ENCODE measurements at places on chromosomes 16 and 17. TPM values are rescaled to one million over a fixed set of nuclear protein-coding genes. Genes with fewer than 3 reads are reported as not detected.

GRCh38 chr17:1398931-1399678 is 917 bp downstream of the YWHAE start:
- DNase-seq: peak; percentile 12

GRCh38 chr17:52027620-52028295 is 130.8 kb downstream of the CA10 start:
- DNase-seq: no peak

DNA sequence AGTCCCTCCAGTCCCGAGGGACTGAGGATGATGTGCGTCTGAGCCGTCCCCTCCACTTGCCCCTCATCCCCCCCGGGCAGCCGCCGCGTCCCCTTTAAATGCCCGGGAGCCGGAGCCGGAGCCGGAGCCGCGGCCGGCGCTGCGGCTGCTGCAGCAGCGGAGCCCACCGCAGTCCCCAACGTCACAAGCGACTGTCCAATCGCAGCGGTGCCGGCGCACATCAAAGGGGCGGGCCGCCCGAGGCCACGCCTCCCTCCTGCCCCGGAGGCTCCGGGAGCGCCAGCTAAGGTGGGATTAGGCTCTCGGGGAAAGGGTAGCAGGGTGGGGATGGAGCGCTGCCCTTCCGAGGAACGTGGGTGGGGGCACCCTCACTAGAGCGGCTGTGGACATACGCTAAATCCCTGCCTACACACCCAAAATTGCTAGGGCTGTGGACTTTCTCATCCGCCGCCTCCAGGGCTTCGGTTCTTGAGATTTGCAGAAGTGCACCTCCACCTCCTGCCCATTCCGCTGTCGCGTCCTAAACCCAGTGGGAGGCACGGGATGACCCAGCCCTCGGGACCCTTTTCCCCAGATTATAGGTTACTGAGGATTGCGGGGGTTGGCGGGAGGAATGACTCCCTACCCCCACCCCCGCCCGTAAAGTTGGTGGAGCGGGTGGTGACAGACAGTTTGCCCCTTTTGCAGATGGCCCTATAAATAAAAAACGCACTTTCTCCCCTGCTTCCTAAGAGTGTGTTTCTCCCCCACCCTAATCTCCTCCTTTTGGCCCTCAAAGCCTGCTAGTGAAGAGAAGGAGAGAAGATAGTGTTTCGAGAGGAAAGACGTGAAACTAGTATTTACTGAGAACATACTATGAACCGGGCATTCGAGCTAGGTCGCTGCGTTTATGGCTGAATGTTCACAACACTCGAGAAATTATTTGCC is at the start of gene PHOSPHO1:
PHOSPHO1 (minus strand) TSS at position 152 of the 927 bp plus-strand sequence. CDS start 4,096 bp downstream, outside the sequence.
- peak; percentile 33 for DNase-seq

DNA sequence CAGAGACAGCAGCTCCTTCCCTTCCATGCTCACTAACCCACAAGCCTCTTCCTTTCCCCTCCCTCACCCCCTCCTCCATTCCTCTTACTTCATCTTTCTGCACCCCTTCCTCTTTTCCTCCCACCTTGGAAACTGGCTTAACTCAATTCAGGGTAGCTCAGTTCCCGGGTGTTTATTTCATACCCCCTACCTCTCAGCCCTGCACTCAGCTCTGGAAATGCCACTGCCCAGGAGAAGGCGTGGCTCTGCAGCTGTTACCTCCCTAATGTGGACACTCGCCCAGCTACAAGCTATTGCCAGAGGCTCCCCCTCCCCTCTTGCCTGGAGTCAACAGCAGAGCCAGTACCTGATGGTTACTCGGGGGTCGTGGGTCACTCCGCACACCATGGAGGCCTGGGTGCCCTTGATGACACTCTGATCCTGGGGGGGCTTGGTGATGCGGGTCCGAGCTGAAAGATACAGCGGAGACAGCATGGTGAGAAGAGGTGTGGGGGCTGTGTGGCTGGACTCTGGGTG is 118.4 kb upstream of the CDC42EP4 start:
- DNase-seq: no peak

- peak; percentile 52 for DNase-seq
Measured at GRCh38 chr17:81253358-81254131, 14.4 kb downstream of the NDUFAF8 start.

- DNase-seq: no peak
Measured at GRCh38 chr16:25020112-25020631, 5.0 kb upstream of the ARHGAP17 start.

DHRS7C gene
- total RNA-seq: not detected

UMOD gene
- total RNA-seq: not detected
